ENCODE measurements at places on chromosomes 2 and 18.

GRCh38 chr2:9153643-9153980 lies 53.0 kb upstream of the ASAP2 start:
- no peak for DNase-seq

DNA sequence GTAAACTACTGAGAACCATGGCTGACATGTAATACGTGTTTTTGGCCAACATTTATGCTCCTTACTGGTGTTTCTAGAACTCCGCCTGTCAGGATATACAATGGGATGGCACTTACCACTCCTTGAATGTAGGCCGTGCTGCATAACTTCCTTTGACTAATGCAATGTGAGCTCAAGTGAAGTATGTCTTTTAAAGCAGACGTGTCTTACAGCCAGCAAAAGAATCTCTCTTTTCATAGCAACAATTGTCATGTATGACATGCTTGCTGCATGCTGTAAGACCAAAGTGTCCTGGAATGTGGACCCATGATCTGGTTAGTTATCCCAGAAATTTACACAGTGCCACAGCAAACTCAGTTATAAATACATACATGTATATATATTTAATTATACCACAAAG lies 1202.7 kb upstream of the PIK3C3 start:
- no peak for DNase-seq

GRCh38 chr18:31247574-31248199 lies 70.3 kb upstream of the DSG1 start:
- DNase-seq: no peak

DNA sequence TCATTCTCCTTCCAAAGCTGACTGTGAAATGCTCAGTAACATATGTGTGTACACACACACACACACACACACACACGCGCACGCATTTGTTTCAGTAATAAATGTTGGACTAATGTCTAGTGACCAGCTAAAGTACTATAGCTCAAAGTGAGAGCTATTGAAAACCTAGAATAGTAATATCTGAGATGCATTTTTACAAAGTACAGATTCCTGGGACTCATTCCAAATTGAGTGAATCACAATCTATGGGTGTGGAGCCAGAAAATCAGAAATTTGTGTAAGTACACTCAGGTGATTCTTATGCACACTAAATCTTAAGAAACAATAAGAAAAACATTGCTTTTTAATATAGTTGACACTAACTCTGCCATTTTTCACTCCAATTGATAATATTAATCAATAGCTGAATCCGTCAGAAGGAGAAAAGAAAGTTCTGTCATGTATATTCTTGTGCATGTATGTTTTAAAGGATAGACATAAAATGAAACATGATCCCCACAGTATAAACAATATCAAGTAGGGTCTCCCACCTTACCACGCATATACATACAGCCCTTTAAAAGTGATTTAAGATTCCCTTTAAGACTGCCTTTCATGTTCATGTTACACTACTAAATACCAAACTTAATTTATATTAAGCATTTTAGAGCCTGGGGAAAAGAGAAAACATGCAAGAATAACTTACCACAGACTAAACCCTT lies 123.5 kb downstream of the ATAD2B start:
- DNase-seq: no peak

DNA sequence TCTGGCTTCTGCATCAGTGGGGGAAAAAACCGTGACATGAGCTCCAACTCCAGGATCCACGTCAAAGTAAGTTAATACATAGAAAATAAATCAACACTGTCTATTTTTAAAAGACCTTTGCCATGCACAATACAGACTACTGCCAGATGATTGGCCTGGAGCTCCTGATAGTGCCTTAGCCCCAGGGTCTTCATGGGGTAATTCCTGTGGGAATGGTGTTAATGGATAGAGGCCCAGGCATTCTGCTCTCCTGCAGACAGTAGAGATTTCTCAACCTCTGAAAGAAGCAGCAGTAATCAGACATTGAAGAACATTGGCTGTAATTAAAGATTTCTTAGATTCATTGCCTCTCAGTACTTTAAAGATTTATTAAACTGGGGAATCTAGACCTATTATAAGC lies 4.3 kb upstream of the PLCL1 start:
- no peak for DNase-seq

DNA sequence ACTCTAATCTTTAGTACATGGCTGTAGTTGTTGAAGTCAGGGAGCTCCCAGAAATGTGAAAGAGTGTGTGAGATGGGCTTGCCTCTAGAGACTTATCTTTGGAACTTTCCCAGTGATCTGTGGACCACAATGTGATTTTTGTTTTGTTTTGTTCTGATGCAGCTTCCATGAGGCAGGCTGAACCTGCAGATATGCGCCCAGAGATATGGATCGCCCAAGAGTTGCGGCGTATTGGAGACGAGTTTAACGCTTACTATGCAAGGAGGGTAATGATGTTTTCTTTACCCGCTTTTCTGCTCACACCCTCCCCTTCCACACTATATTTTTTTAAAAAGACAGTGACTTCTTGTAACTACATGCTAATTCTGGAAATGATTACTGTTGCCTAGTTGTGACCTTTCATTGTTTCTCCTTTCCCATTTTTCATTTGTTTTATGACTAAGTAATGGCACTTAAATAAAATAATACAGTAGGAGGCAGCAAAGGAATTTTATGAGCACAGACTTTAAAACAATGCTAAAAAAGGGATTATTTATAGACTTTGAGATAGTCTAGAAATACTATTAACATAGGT lies 29.3 kb downstream of the BCL2L11 start:
- DNase-seq: no peak

DNA sequence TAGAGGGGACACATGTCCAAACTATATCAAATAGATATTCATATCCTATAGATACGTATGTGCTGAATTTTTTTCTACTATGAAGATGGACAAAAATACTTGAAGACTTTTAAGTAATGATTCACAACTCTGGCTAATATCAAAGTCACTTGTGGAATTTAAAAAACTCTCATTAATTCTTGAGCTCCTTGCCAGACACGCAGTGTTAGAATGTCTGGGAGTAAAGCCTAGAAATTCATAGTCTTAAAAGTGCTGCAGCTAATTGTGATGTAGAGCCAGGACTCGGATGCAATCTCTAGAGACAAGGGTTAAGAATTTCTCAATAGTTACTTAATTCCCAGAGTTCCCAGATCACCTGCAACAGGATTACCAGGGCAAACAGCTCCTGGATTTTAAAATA lies 107.4 kb downstream of the ARL6IP6 start:
- DNase-seq: no peak

GRCh38 chr2:11813951-11814350 lies 67.5 kb downstream of the LPIN1 start:
- DNase-seq: no peak

- no peak for DNase-seq
These were observed 26.6 kb downstream of the ZSWIM2 start for GRCh38 chr2:186822323-186822722.

DNA sequence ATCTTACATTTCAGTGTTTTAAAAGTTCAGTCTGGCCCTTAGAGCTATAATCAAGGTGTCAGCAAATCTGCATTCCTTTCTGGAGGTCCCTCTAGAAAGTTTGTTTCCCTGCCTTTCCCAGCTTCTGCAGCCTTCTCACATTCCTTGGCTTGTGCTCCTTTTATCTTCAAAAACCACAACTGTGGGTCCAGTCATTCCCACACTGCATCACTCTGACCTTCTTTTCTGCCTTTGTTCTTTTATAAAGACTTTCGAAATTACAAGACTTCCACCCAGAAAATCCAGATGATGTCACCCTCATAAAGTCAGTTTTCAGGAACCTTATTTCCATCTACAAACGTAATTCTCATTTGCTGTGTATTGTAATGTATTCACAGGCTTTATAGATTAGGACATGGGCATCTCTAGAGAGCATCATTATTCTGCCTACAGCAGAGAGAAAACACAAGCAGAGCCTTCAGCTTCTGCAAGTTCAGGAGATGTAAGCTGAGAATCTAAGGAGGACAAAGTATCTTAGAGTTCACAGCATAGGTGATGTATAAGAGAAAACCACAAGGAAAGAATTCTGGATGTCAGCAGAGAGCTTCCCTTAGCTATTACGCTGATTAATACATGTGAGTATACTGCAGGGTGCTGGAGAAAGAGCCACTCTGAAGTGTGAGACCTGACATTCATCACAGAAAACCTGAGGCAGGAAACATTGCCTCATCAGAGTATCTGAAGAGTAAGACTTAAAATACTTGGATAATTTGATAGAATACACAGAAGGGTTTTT lies 1100.2 kb downstream of the CBLN2 start:
- no peak for DNase-seq

- no peak for DNase-seq
These were observed 2.8 kb upstream of the CYB5A start for GRCh38 chr18:74294526-74294925.

GRCh38 chr2:174606336-174606735 lies 8.7 kb upstream of the WIPF1 start:
- DNase-seq: peak; percentile 61

- peak; percentile 71 for DNase-seq
These were observed 39.4 kb downstream of the MAP4K4 start for GRCh38 chr2:101736861-101737291.

GRCh38 chr2:187942876-187943275 lies 348.8 kb upstream of the GULP1 start:
- no peak for DNase-seq

DNA sequence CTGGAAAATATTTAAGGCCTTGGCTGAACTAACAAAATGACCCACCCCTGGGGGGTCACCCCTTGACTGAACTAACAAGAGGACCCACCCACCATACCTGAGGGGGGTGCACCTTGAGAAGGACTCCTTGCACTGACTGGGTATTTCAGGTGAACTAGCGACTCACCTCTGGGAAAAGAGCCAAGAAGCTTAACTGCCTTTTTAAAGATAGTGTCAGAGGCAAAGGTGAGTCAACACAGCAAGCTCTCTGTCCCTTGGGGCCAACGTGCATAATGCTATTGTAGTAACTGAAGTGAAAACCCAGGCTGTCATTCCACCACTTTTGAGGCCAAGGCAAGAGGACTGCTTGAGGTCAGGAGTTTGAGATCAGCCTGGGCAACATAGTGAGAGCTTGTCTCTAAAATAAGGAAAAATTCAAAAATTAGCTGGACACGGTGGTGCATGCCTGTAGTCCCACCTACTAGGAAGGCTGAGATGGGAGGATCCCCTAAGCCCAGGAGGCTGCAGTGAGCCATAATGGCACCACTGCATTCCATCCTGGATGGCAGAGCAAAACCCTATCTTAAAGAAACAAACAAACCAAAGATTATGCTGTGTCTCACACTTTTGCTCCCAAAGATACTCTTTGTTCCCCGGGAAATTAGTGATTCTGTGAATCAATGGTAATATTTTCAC lies 36.4 kb upstream of the ZCCHC2 start:
- DNase-seq: peak; percentile 52

DNA sequence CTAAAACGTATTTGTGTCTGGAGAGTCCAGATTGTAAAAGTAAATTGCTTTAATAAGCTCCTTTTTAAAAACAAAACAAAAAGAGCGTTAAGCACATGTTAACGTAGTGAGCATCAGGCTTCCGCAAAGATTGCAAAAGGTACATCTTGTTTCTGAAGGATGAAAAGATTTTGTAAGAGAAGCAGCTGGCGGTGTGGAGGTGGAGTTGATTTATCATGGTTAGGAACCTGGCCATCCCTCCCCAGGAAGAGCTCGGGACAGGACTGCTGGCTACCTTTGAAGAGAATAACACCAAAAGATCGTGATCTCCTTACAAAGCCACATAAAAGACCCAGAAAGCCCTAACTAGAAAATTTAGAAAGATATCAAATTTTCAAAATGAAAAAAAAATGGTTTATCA lies 132.2 kb downstream of the DNER start:
- no peak for DNase-seq

DNA sequence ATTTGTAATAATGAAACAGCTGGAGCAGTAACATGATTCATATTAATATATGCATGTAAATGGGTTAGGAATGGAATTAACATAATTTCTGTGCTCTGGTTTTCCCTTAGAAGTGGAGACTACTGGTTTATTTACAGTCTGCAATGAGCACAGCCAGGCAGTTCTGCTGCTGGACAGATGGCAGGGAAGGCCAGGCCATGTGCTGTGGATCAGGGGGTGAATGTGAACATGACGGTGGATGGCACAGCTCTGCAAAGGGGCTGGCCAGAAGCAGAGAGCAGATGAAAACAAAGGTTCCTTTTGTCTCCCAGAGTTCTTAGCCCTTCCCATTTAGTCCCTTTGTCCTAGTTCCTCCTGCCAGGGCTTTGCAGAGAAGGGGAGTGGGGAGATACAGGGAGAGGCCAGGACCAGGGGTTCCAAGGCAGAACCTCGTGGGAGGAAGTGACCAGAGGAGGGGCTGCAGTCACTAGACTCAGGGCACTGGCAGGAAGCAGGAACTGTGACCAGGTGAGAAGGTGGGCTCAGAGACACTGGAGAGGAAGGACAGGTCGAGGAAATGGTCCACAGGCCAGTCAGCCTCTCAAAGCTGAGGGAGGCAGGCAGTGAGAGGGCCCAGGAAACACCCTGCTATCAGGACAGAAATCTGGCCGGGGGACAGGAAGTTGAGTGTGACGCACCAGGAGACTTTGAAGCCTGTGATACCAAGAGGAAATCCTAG lies 112.9 kb upstream of the ATP8B1 start:
- peak; percentile 17 for DNase-seq

GRCh38 chr2:215900203-215900611 lies 113.1 kb downstream of the MREG start:
- no peak for DNase-seq

All from stimulated activated CD4-positive, alpha-beta T cell treated with anti-CD3 and anti-CD28 coated beads, Interleukin-15, amount 100 ng/mL, for 24 hours (primary cell).